GM23338 (cell line): ENCODE measurements at places on chromosomes 13 and 19. TPM values are rescaled to one million over a fixed set of nuclear protein-coding genes. Genes with fewer than 3 reads are reported as not detected.

The BEST2 gene
- total RNA-seq = 7.5 and 10.4 TPM in 2 replicates

The PODNL1 gene
- total RNA-seq = 0.24 TPM in 1 of 2 replicates, not detected in the other

The ONECUT3 gene
- total RNA-seq = not detected in 2 replicates

The PSG6 gene
- total RNA-seq = not detected in 2 replicates

The ZNF665 gene
- total RNA-seq = 3.5 and 5.4 TPM in 2 replicates

The MAP4K1 gene
- 7.7 and 11.8 TPM in 2 replicates for total RNA-seq

The LILRA1 gene
- total RNA-seq = not detected in 2 replicates

The CGB8 gene
- not detected in 2 replicates for total RNA-seq

The ZNF30 gene
- 4.0 and 18.7 TPM in 2 replicates for total RNA-seq

The HIPK4 gene
- total RNA-seq = 0.52 TPM in 1 of 2 replicates, not detected in the other

The UBE2M gene
- 43.7 and 64.5 TPM in 2 replicates for total RNA-seq

The THSD1 gene
- 0.69 TPM in 1 of 2 replicates, not detected in the other for total RNA-seq

DNA sequence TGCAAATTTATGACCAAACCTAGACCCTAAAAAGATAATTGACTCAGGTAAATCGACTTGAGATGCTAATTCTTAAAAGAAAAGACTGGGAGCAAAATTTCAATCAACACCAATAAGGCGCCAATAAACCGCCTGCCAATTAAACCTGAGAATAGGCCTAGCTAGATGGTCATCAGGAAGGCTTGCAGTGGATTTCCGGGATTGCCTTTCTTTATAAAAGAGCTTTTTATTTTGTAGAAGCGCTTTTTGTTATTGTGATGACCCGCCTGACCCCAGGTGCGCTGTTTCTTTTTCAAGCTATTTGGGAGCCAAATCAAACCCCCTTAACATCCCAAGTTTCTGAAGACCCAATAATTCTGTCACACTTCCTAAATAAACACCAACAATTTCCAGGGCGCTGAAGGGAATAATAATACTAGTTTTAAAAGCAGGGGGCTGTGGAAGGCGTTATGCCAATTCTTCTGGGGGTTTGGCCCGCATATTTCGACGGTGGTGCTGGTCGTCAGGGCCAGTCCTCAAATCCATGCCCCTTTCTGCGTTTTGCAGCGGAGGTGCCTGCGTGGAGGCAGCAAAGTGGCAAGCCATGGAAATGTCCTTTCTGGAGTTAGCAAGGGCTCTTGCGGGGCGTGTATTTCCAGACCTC is 2.9 kb upstream of the ZIC5 start:
- DNase-seq = peak; percentile 87

DNA sequence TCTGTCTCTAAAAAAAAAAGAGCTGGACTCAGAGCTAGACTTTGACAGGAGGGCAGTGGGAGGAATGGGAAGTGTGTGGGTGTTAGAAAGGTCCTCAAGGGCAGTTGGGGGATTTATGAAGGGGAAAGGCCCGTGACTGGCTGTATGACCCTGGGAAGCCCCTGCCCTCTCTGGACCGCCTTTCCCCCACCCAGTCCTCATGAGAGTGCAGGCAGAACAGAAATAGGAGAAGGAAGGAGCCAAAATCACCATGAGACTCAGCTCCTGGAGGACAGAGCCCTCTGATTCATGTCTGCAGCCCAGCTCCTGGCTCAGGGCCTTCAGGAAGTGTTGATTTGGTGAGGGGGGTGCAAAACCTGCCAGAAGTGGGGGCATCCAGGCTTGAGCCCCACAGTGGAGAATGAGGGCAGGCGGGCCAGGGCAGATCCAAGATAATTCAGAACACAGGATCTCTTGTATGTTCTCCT is 8.7 kb upstream of the SMG9 start:
- no peak for DNase-seq

- DNase-seq = peak; percentile 93
These were observed 5.5 kb downstream of the HRC start for GRCh38 chr19:49149652-49150105.

DNA sequence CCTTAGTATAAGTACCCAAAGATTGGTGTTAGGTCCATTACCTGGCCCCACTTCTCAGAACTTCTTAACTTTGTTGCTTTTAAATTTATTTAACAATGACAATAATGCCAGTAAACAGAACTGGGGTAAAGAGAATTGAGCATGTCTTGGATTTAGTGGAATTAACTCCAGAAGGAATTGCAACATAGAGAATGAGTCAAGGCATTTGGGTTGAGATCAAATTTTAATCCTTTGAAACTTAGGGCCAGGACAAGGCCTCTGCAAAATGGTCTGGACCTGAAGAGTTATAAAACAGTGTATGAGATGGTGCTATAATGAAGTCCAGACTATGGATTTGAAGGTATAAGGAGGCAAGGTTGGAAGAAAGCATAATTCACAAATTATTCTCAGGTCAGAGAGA is 1030.4 kb downstream of the SLITRK5 start:
- DNase-seq = no peak

DNA sequence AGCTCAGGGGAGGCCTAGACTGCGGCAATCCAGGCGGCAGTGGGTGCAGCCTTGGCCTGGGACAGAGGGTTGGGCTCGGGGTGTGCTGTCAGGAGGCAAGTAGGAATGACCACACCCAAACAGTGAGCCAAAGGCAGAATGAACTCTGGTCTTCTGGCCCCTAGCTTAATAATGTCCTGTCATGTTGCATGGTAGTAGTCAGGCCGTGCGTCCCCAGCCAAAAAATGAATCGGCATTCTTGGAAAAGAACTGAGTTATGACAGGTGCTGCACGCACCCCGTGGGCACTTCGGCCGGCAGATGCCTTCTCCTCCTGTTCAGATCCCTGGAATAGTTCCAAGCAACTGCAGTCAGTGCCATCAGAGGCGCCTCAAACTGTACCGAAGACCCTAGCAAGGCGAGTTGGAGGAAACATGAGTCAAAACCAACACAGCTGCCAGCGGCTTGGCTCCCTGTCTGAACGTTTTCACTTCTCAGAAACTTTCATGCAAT is 55.9 kb downstream of the ATP7B start:
- DNase-seq = no peak

GRCh38 chr13:98994896-98995295 is 17.0 kb upstream of the DOCK9 start:
- no peak for DNase-seq

DNA sequence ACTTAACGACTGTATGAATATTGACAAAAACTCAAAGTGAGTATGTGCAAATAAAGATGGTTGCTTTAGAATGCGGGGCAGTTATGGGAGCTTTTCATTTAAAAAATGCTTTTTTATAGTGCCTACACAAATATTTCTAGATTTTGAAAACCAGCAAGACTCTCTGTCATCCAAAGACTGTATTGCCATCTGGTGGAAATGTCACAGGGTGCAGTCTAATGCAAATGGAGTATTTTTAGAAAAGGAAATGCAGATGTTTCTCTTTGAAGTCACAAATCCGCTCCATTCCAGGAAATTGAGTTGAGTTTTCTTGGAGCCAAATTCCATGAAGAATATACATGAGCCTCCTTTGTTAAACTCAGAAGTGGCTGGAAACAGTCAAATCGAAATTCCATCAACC is 2.3 kb upstream of the C1QTNF9B start:
- peak; percentile 49 for DNase-seq

DNA sequence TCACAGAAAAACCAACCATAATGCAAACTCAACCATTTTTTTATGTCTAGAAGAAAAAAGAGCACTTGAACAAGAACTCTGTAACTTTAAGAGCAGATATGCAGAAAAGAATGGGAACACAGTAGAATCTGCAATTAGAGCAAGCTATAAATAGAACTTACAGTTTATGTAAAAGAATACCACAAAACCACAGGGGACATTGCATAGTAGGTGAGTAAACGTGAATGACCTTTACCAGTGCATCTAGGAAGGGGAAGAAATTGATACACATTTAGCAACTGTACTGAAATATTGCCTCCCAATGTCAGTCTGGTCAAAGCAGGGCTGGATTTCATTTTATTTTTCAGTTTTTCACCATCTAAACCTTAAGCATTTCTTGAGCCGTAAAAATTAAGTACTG is 242.2 kb upstream of the EDNRB start:
- DNase-seq = no peak

GRCh38 chr13:58767566-58767965 is 1136.0 kb downstream of the PCDH17 start:
- no peak for DNase-seq

DNA sequence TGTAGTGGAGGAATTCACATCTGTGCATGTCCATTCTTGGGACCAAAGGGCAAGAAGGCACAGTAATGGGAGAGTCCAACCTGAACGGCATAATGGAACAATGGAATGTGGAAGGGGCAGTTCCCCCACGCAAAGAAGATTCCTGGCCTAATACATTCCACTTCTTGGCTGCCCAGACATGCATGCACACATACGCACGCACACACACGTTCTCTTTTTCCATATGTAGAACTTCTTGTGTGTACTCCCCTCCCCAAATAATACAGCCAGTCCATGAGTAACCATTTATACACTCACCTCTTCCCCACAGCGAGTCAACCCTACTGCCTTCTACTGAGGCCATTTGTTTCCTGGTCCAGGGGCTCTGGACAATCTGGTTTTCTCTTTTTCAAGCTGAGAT is 6.0 kb upstream of the STK24 start:
- DNase-seq = no peak

DNA sequence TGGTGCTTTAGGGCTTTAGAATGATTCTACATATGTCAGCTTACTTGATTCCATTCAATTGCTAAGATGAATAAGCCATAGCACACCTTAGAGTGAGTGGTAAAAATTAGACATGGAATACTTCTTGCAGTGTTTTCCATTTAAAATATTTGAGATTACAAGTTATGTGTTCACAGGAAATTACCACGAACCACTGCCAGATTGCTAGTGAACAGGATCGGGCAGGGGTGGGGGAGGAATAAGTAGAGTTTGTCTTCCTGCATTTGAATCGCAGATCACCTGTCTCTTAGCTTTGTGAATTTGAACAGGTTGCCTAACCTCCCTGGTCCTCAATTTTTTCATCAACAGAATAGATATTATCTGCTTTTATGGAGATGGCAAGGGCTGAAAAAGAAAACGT is 124.6 kb downstream of the GGACT start:
- DNase-seq = no peak

GRCh38 chr19:35080613-35081170 is 34.9 kb upstream of the FXYD3 start:
- no peak for DNase-seq

DNA sequence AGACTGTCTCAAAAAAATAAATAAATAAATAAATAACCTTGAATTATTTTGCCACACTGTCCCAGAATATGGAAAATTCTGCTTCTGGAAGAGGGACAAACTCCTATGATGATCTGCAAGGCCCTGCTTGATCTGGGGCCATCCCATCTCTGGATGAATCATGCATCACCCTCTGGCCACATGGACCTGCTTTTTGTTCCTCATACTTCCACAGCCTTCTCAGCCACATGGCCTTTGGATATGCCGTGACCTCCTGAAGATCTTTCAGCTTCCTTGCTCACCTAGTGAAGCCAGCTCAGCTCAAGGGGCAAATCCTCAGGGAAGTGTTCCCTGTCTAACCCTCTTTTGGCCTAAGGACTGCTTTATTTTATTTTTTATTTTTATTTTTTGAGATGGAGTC is 10.3 kb downstream of the IER2 start:
- DNase-seq = no peak

- no peak for DNase-seq
These were observed 5.1 kb downstream of the NFKBIB start for GRCh38 chr19:38904581-38905539.

- peak; percentile 79 for DNase-seq
These were observed 39.3 kb downstream of the EFNA2 start for GRCh38 chr19:1324806-1325567.
